ENCODE measurements at places on chromosomes 1 and 21.
A peak's percentile ranks its signal among the peaks of the same experiment; 100 is the strongest.

- DNase-seq = peak; percentile 68
Measured at GRCh38 chr1:208004851-208005250, 93.9 kb upstream of the CD34 start.

DNA sequence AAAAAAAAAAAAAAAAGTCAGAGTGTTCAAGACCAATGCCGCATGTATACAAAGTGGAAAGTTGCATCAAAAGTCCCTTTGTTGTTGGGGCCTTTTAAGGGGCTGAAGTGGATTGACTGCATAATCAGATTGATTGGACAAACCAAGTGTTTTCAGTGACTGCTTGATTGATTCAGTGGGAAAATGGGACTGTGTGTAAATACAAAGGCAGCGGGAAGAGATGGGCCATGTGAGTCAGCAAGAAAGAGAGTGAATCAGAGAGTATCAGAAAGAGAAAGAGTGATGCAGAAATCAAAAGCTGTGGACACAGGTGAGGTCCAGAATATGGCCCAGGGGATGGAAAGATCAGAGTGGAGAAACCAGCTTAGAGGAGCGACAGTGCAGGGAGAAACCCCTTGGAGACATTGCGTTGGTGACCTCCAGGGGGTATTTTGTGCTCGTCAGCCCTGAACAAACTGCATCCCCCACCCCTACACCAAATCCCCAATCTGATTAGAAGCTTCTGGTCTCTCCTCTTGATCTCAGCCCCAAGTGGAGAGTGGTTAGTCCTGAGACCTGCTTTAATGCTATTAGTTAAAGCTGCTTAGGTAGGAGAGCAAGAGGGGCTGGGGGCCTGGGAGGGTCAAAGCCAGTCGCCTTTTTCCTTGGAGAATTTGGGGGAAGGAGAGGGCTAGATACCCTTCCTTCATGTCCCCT, 5.1 kb upstream of the ETV3L start:
- DNase-seq = no peak

- DNase-seq = no peak
Measured at GRCh38 chr21:15139898-15140297, 75.1 kb upstream of the NRIP1 start.

- no peak for DNase-seq
Measured at GRCh38 chr1:182397653-182398393, 2.6 kb downstream of the TEDDM1 start.

DNA sequence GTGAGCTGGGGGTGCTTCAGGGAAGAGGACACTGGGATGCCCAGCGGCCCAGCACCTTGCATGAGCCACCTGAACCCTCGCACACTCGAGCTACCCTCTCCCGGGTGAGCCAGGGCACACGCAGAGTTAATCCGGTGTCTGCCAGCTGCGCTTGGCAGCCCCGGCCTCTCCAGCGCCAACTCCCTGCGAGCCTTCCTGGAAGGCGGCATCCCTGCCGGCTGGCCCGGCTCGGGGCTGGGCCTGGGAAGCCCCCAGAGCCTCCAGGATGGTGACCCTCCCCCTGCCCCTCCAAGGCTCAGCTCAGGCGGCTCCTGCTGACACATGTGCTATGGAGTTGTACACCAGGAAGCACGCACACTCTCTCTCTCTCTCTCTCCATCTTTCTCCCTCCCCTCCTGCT, 48.7 kb downstream of the RAP1GAP start:
- no peak for DNase-seq

- DNase-seq = no peak
Measured at GRCh38 chr1:153928245-153928644, 5.5 kb upstream of the GATAD2B start.

GRCh38 chr1:203765029-203765837, at the start of gene LAX1:
LAX1 (plus strand) TSS chr1:203765183; CDS start chr1:203765566, 383 bp downstream.
- no peak for DNase-seq

DNA sequence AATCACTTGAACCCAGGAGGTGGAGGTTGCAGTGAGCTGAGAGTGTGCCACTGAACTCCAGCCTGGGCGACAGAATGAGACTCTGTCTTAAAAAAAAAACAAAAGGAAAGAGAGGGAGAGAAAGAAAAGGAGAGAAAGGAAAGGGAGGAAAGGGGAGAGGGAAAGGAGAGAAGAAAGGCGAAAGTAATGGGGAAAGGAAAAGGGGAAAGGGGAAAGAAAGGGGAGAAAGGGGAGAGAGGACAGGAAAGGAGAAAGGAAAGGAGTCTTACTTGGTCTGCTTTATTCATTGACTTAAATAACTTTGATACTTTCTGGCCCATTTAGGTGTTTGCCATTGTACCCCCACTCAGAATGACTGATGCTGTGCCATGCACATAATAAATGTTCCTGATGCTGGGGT, 11.8 kb downstream of the NSUN4 start:
- no peak for DNase-seq

All from fibroblast of skin of scalp (primary cell).